GM03348 (cell line): ENCODE measurements at places on chromosomes 2 and 18.
A peak's percentile ranks its signal among the peaks of the same experiment; 100 is the strongest.

DNA sequence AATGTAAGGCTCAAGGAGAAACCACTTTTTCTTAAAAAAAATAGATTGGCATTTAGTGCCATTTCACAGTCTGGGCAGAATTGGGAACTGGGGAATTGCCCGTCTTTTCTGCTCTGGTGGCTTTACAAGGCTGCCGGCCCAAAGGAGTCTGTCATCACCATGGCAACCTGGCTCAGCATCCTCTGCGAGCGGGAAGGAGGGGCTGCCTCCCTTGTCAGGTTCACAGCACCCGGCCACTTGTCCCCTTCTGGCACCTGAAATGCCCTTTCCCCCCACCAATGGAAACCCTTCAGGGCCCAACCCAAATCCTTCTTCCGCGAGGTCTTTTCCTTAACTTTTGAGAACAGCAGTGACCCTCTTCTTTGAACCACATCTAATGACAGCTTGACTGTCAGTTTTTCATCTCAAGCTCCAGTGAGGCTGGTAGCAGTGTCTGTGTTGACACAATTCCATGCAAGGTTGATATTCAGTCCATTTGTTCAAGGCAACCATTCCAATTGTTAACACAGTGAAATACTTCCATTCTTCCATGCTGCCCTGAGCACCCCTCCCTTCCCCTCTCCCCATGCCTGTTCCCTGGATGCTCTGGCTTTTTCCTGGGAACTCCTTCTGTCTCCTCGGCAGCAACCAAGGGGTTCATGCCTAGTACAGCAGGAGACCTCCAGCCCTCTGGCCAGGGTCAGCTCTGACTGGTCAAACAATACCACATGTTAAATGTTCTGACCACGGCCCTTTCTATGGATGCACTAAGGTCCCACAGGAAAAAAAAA, 79.6 kb downstream of the DNER start:
- DNase-seq: no peak

- DNase-seq: no peak
These were observed 56.9 kb downstream of the SMAD7 start for GRCh38 chr18:48893608-48894600.

DNA sequence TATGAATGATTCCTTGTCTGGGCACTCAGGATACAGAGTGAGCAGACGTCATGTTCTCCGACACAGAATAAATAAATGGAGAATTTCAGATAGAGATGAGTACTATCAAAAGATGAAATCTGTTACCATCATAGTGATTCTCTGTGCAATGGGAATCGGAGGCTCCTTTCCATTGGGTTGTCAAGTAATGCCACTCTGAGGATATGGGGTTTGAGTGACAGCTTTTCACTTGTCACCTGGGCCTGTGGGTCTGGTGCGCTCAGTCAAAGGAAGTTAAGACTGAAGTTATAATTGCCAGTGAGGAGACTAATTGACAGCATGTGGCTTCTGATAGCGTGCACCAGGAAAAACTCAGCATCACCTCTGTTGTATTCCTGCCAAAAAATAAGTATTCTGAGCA, 387.2 kb downstream of the SOX11 start:
- no peak for DNase-seq

GRCh38 chr2:239689985-239690384, 289.2 kb upstream of the HDAC4 start:
- DNase-seq: no peak

GRCh38 chr2:27583390-27583915, 611 bp downstream of the ZNF512 start:
- DNase-seq: peak; percentile 17

DNA sequence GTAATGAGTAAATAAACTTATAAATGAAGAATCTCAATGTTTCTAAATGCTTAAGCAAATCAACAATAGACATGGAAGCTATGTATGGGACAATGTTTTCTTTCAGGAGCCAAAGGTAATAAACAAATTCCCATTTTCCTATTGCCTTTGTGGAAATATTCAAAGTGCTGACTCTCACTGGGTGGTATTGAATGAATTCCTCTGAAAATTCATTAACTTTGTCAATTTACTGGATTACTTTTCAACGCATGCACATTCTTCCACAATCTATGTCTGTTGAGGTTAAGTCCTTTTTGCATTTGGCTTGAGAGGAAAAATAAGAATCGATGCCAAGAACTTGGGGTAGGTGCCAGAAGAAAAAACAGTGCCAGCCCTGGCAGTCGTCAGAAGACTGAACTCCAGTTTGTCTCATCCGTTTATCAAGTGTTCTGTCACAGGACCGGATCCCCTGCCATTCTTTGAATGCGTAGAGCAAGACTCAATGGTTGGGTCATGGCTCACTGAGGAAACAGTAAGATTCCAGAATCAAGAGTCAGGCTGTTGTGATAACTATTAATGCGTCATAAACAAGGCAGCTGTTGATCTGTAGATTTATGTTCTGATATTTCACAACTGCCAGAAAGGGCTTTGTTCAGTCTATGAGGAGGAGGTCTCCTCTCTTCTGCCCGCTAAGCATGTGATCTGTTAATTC, 133.3 kb downstream of the GFPT1 start:
- DNase-seq: peak; percentile 86

DNA sequence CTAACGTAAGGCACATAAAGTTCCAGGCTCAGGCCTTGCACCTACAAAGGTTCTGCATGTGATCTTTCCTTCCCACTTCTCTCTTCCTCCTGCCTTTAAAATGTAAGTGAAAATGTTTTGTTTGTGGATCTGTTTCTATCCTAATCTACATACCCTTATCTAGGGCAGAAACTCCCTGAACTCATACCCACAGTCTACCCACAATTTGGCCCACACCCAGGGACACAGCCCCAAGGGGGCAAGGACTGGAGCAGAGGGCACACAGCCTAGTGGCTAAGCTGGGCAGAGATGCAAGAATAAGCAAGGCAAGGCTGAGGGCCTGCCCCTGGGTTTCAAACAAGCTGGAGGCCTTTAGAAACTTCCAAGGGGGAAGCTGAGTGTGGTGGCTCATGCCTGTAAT, 71.0 kb downstream of the HS1BP3 start:
- no peak for DNase-seq

DNA sequence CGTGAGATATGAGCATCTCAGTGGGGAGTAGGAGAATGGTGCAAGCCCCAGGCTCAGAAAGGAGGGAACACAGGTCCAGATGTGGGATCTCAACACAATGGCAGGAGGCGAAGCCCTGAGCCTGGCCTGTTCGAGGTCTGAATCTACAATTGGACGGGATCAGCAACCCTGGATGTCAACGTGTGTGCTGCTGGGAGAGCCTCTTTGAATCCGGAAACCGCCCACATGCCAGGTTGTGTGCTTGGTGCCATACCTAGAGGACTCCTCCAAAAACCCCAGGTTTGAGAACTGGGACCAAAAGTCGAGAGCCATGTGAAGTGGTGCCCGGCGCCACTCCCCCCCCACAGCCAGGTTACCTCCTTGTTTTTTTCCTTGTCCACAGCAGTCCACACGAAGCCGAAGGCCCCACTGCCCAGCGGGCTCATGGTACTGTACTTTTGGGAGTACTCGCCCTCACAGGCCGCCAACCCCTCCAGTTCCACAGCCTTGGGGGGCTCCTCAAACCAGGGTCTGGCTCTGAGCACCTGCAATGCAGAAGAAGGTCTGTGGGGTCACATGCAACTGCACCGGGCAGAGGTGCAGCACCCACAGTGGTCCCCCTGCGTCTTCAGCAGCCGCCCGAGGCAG, 20.4 kb upstream of the MTERF4 start:
- DNase-seq: no peak

- DNase-seq: no peak
These were observed 3.8 kb upstream of the LPIN2 start for GRCh38 chr18:3016585-3017297.

- peak; percentile 6 for DNase-seq
These were observed 42.3 kb downstream of the GULP1 start for GRCh38 chr2:188333751-188334524.

GRCh38 chr2:224405412-224405811, 3.5 kb upstream of the FAM124B start:
- no peak for DNase-seq

GRCh38 chr2:113213061-113213930, 39.5 kb downstream of the PSD4 start:
- no peak for DNase-seq

DNA sequence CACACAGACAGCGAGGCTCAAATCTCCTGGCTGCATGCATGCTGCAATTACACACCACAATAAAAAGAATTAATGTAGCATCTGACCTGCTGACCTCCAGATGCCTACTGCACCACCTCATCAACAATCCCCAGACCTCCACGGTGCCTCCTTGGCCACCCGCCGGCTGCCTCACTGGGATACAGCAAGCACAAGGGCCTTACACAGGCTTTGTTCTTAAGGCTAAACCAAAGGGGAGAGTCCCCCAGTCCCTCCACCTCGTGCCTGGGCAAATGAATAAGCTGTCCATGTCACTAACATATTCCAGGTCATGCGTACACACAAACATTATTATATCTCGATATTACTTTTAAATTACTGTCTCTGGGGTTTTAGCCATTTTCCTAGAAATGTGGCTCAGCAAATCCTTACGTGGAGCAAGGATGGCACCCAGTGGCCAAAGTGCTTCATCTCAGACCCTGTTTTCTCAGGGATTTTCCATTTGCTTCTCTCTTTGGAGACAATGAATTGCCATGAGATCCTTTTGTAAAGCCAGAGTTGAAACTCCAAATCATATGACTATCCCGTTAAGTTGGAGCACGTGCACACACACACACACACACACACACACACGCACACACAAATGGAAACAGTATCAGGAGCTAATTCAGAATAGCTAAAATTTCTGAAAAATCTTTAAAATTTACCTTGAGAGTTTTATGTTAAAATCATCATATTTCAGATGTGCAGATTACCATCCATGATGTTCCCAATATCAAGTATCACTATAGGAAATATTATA, 313.8 kb downstream of the PDE11A start:
- DNase-seq: peak; percentile 53

- DNase-seq: no peak
These were observed 140.3 kb downstream of the NDUFA10 start for GRCh38 chr2:239884875-239885274.

- no peak for DNase-seq
These were observed 21.2 kb downstream of the TGFA start for GRCh38 chr2:70532244-70532935.

GRCh38 chr2:236665101-236665500, 95.5 kb downstream of the ACKR3 start:
- no peak for DNase-seq

DNA sequence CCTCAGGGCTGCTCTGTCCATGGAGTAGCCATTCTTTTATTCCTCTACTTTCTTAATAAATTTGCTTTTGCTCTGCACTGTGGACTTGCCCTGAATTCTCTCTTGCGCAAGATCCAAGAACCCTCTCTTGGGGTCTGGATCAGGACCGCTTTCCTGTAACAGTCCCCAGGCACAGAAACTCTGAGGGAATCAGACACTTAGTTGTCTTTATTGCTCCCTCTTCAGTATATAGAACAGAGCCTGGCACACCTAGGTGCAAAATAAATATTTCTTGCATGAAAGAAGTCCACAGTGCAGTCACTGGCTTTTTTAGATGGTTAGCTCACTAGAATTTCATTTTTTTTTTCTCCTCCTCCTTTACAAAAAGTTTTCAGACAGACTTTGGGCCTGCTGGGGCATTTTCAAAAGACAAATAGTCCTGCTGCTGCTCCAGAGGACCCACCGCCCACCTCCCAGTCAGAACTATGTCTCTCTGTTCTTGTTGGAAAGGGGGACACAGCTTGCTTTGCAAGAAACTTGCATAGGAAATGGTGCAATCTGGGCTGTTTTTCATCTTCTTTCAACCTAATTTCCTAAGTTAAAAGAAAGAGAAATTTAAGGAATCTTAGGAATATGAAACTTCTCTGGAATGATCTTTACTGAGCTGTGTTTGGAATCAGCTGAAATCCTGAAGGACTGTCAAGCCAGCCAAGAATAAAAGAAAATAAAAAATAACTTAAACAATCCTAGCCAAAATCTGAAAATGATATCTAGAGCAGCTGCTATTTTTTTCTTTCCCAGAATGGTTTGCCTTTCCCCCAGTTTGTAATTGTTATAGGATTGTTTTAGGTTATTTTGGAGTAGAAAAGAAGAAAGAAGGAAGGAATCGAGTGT, 31.7 kb upstream of the MAP4K3 start:
- DNase-seq: peak; percentile 51

GRCh38 chr18:79789901-79790890, 7.5 kb upstream of the KCNG2 start:
- no peak for DNase-seq

- DNase-seq: peak; percentile 94
These were observed at the start of gene ALK for GRCh38 chr2:29921560-29921915. Gene ALK, minus strand, starts transcription at chr2:29921586. Its CDS starts 927 bp downstream, at chr2:29920659.

DNA sequence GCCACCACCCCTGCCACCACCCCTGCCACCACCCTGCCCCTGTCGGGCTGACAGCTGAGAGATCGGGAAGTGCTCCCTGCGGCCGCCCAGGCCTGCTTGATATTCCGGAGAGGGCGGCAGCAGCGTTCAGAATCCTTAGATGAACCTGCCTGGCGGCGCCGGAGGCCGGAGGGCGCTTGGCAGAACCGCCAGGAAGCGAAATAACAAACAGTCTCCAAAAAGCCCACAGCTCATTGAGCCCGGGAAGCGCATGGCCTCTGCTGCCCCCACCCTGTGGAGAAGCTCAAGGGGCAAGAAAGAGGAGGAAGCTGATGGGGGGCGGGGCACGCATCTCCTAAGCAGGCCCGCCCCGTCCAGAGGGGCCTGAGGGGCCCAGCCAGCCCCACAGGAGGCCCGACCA, 92.2 kb upstream of the MBOAT2 start:
- no peak for DNase-seq

GRCh38 chr2:101689114-101689825, 8.2 kb upstream of the MAP4K4 start:
- no peak for DNase-seq

DNA sequence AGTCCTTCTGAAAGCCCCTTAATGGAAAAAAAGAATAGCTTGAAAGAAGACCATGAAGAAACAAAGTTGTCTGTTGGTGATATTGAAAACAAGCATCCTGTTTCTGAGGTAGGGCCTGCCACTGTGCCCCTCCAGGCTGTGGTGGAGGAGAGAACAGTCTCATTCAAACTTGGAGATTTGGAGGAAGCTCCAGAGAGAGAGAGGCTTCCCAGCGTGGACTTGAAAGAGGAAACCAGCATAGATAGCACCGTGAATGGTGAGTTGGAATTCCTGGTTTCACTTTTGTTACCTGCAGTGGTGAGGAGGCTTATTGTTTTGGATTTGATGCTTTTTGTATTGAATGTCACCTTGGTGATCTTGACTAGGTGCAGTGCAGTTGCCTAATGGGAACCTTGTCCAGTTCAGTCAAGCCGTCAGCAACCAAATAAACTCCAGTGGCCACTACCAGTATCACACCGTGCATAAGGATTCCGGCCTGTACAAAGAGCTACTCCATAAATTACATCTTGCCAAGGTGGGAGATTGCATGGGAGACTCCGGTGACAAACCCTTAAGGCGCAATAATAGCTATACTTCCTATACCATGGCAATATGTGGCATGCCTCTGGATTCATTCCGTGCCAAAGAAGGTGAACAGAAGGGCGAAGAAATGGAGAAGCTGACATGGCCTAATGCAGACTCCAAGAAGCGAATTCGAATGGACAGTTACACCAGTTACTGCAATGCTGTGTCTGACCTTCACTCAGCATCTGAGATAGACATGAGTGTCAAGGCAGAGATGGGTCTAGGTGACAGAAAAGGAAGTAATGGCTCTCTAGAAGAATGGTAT, 13.3 kb downstream of the SLC20A1 start:
- DNase-seq: no peak
